Foreskin fibroblast (primary cell): ENCODE measurements at places on chromosomes 16 and 17.

- DNase-seq = peak; percentile 71
Observed at GRCh38 chr17:29524692-29525091, 42.1 kb downstream of the ABHD15 start.

DNA sequence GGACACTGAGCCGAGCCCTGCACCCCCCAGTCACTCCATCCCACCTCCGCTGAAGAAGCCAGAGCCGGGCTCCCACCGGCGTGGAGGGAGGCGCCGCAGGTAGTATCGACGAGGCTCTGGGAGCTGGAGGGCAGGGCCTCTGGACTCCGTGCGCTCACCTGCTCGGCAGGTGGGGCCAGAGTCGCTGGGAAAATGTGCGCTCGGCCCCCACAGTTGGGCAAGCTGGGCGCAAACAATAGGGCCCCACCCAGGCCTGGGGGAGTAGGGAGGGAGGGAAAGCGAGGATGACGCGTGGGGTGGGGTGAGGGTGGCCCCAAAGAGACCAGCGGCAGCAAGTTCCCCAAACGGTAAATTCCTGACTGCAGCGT, 668 bp downstream of the JUP start:
- no peak for DNase-seq

- peak; percentile 100 for DNase-seq
Observed at GRCh38 chr16:70715055-70715858, 29.4 kb upstream of the MTSS2 start.

DNA sequence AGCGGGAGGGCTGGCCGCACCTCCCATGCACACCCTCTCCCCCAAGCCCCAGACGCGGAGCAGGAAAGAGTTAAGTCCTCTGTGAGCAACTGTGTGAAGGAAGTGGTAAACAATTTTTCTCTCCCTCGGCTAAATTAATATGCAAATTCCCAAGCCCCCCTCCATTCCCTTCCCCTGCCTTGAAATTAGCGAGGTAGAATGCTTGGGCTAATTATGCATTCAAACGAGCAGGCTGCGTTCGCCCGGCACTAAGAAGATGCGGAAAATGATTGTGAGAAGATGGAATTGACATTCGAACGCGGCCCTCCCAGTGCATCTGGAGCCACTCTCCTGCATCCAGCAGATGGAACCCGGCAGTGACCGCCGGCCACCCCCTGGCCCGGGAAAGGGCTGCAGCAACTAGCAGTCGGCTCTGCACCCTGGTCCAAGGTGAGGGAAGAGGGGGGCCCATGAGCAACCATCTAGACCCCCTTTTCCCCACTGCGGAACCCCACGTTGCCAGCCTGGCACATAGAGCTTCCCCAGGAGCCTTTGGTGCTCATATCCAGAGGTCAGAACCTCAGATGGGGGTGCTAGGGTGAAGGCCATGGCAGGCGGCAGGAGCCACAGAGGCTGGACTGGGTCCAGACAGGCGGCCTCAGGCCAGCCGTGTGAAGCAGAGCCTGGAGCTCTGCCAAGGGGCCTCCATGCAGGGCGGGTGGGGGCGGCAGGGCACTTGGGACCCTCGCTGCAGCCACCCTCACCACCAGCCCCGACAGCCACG, 49.1 kb upstream of the ACSF3 start:
- no peak for DNase-seq

- DNase-seq = peak; percentile 92
Observed at GRCh38 chr17:17837380-17837821, 615 bp upstream of the SREBF1 start.

GRCh38 chr17:2996810-2997670, 66.4 kb downstream of the OR1D5 start:
- no peak for DNase-seq

DNA sequence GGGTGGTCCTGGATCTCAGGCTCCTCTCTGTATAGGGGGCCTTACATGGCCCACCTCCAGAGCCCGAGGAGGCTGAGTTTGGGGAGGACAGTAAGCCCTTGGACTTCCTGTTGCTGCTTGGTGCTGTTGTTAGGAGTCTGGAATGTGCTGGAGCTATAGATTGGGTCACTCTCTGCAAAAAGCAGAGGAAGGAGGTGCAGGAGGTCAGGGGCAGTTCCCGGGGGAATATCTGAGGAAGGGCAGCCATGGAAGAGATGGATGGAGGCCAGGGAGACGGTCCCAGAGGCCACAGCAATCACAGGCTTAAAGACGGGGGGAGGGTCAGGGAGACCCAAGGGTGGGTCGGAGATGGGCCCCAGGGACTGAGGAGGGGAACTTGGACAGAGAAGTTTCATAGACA, 23.0 kb upstream of the CBX4 start:
- no peak for DNase-seq

GRCh38 chr17:1298606-1299005, 19.1 kb downstream of the TRARG1 start:
- DNase-seq = peak; percentile 14

- no peak for DNase-seq
Observed at GRCh38 chr17:50181144-50181543, 15.3 kb downstream of the SGCA start.

DNA sequence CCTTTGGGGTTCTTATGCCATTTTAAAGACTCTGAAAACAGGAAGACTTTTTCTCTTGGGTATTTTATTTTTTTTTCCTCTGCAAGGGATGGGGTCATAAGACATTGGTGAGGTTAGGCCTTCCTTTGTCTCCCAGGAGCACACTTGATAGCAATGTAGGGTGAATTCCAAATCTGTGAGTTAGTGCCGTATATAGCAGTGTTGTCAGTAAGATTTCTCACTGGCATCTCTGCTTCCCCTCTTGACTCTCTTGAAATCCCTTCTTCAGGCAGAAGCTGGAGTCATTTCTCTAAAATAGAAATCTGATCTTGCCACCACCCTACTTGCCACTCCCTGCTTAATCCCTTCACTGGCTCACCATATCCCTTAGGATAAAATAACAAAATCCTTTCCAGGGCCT, 529.7 kb downstream of the WWOX start:
- no peak for DNase-seq

DNA sequence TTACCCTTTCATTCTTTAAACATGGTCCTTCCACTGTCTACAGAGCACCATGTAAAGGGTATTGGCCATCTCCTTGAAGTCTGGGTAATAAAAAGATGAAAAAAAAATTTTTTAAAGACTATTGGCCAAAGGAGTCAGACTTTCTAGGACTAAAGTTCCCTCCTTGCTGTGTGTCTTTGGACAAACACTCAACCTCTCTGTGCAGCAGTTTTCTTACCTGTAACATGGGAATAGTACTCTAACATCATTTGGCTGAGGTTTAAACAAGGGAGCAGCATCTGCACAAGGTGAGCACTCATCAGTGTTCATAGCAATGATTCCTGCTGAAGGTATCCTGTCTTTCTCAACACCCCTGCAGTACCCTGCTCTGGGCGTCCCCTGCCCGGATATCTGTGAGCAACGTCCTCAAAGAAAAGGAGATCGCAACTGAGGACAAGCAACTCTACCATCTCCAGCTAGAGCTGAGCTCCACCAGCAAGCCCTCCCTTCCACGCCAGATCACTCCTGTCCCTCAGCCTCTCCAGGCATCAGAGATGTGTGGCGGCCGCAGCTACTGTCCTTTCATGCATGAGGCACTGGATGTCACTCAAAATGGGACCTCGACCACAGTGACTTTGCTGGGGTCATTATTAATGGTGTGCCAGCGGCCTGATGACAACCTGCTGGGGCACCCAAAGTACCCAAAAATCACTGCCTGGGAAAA, 29.5 kb upstream of the RPH3AL start:
- DNase-seq = no peak

GRCh38 chr17:32795339-32795979, 81.5 kb downstream of the MYO1D start:
- DNase-seq = no peak

DNA sequence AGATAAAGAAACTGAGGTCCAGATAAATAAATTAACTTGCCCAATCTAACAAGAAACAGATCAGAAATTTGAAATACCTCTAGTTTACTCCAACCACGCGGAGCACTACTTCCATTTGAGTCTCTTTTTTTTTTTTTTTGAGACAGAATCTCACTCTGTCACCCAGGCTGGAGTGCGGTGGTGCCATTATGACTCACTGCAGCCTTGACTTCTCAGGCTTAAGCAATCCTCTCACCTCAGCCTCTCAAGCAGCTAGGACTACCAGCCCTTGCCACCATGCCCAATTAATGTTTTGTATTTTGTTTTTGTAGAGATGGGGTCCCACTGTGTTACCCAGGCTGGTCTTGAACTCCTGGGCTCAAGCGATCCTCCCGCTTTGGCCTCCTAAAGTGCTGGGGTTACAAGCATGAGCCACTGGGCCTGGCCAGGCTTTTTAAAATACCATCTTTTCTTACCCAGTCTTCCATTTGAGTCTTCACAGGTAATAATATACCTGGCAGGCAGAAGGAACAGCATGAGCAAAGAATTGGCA, 3.3 kb upstream of the NACA2 start:
- DNase-seq = no peak

- DNase-seq = no peak
Observed at GRCh38 chr17:33142705-33143299, 150.3 kb downstream of the ASIC2 start.

- no peak for DNase-seq
Observed at GRCh38 chr17:58161566-58161965, 5.2 kb upstream of the OR4D2 start.

DNA sequence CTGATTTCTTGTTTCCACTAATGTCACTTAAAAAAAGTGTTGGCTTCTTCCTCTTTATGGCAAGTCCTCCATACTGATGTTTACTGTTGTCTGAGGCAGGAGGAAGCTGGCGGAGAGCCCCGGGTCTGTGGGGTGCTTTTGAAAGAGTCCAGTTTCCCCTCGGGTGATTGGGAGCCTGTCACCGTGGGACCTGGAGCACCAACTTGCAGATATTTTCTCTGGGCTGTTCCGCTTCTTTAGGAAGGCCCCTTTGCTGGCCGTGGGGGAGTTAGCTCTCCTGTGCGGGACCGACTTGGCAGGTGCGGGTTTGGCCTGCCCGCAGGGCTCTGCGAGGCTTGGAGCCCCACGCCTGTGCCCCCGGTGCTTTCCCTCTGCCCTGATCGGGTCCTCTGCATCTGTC, 3.1 kb downstream of the BANP start:
- DNase-seq = no peak
